ENCODE measurements at places on chromosomes 16 and 17.

GRCh38 chr17:82314012-82314726, 3.2 kb downstream of the CD7 start:
- no peak for DNase-seq

- DNase-seq, result no peak
These were observed 14.1 kb downstream of the IGFBP4 start for GRCh38 chr17:40457369-40457768.

- no peak for DNase-seq
These were observed 8.3 kb upstream of the ITGA2B start for GRCh38 chr17:44397479-44398440.

- no peak for DNase-seq
These were observed 569 bp downstream of the PRSS21 start for GRCh38 chr16:2817340-2818271.

GRCh38 chr16:12972246-12972645, 70.8 kb downstream of the SHISA9 start:
- no peak for DNase-seq

Data from activated CD8-positive, alpha-beta memory T cell treated with anti-CD3 and anti-CD28 coated beads for 1 hour (primary cell).